NCI-H226 (cell line): ENCODE measurements at places on chromosomes 6 and 20.

DNA sequence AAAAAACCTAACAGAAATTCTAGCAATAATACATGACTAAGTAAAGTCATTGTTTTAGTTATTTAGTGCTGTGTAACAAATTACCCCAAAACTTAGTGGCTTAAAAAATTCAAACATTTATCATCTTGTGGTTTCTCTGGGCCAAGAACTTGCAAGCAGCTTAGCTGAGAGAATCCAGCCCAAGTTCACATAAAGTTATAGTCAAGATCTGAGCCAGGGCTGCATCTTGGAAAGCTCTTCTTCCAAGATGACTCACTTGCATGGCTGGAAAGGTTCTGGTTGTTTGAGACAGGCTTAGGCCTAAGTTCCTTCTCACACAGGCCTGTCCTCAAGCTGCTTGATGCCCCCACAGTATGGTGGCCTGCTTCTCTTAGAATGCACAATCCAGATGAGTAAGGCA lies 217.8 kb upstream of the TSHZ2 start:
- DNase-seq = no peak

DNA sequence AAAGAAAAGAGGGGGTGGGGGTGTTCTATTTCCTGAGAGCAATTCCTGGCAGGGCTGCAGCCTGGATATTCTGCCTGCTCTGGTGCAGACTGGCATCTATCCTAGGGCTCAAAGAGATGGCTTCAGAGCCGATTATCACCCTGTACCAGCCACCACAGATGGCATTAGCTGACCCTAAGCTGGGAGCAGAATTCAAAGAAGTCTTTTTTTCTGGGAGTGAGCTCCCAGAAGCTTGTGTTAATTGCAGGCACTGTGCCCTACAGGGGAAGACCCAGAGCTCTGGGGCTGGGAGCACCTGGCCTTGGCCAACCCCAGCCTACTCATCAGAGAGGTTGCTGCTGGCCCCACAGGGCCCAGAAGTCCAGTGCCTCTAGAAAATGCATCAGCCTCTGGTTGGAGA lies 85.9 kb downstream of the PXDC1 start:
- no peak for DNase-seq

DNA sequence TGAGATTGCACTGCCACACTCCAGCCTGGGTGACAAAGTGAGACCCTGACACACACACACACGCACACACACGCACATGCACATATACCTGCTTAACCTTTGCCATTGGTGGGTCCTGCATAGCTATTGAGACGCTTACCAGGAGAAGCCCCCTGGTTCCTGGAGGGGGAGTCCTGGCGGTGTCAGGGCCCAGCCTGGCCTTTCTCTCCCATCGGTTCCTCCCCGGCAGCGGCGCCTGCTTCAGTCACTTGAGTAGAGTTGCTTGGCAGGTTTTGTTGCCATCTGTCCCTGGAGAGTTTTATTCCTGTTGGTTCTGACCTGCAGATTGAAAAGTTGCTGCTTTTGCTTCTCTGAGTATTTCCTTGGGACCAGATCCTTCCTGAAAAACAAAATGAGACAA lies 20.6 kb upstream of the FAM209A start:
- no peak for DNase-seq

- no peak for DNase-seq
Observed at GRCh38 chr20:8094850-8095249, 37.2 kb upstream of the PLCB1 start.

DNA sequence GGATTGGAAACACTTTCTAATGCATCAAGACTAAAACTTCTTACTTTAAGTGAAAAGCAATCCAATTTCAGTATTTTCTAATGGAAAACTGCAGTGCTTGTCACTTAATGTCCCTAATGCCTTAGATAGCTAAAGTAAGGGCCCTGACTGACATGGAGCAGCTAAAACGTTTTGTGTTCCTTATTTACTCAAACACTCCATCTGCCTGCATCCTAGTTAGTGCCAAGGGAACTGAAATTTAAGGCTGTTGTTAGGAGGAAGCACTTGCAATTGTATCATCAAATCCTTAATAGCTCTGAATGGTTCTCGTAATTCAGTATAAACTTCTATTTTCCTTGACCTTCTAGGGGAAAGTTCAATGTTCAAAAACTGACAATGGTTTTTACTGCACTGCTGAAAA lies 127.4 kb downstream of the GJA10 start:
- DNase-seq = no peak

GRCh38 chr6:42805297-42805861 lies 23.5 kb downstream of the BICRAL start:
- DNase-seq = no peak

- no peak for DNase-seq
Observed at GRCh38 chr20:31679357-31680285, 41.9 kb downstream of the COX4I2 start.

DNA sequence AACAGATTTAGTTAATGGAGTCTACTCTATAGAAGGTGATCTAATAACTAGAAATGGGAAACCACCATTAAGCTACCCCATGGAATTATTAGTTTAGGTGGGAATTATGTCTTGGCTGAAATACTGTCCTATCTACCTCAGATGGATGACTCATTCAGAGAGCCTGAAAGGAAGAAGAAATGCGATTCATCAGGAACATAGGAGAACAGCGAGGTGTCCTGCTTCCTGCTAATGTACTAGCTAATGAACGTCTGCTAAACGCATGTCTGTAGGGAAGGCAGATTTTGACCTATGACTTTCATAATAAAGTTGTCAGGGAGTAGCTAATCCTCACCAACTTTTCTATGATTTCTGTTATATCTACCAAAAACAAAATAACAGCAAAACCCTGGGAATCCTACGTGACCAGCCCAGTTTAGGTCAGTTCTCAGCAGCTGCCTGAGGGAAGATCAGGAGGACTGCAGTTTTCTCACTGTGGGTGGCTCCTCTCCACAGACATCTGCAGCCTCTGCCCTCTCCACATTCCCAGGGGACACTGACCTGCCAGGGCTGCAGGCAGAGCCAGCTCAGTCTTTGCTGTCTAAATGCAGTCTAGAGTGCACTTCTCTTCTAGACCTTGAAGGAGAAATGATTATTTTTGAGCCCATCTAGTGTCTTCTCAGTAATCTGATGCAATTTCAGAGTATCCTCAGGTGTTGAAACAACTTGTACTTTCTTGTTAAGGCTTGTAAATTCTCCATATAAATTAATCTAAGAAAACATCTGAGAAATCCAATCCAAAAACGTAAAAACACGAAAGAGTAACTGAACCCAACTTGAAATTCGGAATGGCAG lies 18.1 kb upstream of the SFT2D1 start:
- peak; percentile 33 for DNase-seq

DNA sequence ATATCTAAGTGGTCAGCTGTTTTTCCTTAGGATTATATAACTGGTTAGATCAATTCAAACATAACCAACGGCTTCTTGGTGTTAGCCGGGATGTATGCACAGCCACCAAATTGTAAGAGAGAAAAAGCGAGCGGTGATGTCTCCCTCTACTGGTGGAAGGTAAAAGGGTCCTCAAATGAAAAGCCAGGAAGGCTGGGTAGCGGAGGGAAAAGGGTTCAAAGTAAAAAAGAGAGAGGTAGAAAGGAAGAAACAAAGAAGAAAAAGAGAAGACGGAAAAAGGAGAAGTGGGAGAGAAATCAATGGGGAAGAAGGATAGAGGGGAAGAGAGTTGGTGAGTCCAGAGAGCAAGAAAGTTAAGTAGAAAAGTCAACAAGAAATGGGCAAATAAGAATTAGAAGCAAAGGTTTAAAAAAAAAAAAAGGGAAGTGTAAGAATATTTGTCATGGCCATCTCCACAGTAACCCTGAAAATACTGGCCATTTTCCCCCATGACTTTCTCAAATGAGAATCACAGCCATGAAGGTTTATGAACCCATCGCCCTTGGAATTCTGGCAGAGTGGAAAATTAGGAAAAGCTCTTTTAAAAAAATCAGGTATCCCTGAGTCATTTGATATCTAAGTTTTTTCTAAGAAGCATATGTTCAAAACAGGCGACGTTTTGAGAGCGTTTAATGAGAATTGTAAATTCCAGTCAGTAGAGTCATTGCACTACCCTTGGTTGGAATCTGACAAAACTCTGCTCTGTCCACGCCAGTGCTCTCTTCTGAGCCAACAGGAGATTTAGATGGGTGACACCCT lies 155.6 kb upstream of the SNX9 start:
- peak; percentile 12 for DNase-seq

DNA sequence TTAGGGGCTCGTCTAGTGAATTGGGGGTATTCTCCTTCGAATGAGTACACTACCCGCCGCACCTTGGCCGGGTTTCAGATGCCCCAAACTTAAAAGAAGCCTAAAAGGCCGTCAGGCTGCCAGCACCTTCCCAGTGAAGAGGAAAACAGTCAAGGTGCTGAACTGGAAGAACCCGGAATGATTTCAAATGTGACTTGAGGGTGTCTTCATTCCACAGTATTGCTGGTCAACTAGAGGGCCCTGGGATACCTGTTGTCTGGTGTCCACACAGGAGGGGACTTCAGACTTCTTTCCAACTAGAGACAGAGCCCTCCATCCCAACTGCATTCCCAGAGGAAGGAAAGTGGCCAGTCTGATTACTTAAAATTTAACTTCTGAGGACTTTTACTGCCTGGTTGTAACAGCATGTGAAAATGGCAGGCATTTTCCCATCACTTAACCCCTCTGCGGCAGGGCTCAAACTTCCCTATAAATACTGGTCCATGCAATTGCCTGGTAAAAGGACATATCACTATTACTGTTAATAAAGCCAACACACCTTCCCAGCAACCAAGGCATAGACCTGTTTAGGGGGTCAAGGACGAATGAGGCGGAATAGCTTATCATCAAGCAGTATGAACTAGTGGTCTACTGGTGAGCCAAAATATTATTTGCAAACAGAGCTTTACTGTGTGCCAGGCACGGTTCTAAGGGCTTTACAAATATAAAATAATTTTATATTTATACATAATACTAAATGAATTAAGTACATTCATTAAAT lies 651 bp upstream of the SAMHD1 start:
- DNase-seq = no peak

DNA sequence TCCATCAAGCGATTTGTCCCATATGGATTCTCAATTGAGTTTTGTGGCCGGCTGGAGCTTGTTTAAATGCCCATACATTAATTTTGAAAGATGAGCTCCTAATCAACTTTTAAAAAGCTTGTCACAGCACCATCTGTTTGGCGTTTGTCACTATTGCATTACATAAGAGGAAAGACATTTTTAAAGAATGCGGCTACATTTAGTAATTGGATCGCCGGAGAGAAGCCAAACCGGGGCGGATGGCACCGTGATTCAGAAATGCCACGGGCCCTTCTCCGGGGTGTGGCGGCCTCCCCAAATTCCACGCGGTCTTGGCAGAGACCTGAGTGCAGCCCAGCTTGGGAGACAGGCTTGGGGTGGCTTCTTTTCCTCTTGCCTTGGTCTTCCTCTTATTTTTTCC lies 67.7 kb upstream of the ZNFX1 start:
- DNase-seq = peak; percentile 92

DNA sequence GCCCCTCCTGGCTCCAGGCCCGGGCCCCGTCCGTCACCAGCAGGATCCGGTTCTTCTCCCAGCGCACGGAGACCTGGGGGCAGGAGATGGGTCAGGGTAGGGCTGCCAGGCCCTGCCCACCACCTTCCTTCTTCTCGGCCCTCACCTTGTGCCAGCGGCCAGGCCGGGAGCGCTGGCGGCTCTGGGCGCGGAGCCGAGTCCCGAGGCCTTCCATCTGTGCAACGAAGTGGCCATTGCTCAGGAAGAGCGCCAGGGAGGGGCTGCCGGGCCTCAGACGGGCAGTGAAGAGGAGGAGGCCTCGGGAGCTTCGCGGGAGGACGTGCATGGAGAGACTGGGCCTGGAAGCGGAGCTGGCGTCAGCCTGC lies 7.9 kb downstream of the ADRM1 start:
- no peak for DNase-seq

- no peak for DNase-seq
Observed at GRCh38 chr20:46307999-46308257, 370 bp downstream of the CDH22 start.

- DNase-seq = no peak
Observed at GRCh38 chr20:8334641-8335040, 202.6 kb downstream of the PLCB1 start.

DNA sequence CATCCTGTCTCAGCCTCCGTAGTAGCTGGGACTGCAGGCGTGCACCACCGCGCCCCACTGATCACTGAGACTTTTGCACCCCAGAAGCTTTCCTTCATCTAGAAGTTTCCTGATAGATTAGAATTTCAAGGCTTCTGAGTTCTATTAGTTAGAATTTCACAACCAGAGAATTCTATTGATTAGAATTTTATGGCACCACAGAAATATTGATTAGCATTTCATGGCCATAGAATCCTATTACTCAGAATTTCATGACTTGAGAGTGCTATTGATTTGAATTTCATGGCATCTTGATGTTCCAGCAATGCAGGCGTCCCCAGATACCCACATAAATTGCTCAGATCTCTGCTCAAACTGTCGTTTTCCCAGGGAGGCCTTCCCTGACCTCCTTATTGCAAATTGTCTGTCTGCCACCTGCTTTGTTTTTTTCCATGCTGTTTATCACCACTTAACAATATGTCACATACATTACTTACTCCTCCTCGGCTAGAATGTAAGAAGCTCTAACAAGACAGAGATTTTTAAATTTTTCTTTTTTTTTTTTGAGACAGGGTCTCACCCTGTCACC lies 16.9 kb upstream of the CBFA2T2 start:
- DNase-seq = no peak

DNA sequence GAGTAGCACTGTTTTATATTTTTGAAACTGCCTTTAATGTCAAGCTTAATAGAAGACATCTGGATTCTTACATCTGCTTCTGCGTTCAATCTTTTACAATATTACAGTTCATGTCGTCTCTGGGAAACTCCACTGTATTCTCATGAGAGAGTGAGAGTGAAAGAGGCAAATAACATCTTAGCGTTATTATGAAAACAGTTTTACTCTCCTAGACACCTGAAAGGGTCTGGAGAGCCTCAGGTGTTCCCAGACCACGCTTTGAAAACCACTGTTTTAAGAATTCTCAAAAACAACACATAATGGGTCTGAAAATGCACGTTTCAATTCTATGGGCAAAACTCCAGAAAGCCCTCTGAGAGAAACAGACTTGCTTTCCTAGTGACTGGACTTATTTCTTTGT lies 63.3 kb downstream of the ARHGAP18 start:
- DNase-seq = no peak

DNA sequence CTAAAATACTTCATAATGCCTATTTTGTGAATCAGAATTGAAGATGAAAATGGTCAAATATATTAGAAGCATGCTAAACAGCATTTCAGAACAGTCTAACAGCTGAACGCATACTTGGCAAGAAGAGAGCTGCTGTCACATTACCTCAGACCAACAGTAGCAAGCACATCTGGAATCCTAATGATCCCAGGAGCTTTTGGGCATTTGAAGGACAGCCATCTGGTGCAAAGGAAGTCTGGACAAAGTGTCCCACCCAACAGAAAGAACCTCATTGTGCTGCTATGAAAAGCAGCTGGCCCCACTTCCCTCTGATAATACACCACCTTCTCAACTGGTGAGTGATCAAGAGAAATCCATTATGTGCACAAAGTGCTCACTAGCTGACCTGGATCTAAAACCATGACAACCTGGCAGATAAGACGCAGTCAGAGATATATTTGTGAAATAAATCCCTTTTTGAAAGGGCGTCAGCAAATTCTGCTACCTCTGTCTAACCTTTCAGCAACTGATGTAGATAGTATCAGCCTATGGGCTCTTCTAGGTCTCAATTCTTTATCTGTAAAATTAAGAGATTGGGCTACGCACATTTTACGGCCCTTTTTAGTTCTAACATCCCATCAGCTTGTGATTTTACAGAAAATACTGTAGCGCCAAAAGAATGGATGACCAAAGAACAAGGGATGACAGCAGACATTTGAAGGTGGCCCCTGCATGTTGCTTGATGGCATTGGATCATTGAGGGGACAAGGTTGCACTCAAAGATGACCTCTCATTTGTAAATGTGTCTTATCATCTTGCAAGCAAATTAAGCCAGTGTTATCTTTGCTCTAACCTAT lies 78.7 kb downstream of the SGK1 start:
- no peak for DNase-seq
